Esophagus squamous epithelium (tissue), 5 donors: ENCODE measurements at places on chromosomes 3 and 15. TPM values are rescaled to one million over a fixed set of nuclear protein-coding genes. Genes with fewer than 3 reads are reported as not detected.

DNA sequence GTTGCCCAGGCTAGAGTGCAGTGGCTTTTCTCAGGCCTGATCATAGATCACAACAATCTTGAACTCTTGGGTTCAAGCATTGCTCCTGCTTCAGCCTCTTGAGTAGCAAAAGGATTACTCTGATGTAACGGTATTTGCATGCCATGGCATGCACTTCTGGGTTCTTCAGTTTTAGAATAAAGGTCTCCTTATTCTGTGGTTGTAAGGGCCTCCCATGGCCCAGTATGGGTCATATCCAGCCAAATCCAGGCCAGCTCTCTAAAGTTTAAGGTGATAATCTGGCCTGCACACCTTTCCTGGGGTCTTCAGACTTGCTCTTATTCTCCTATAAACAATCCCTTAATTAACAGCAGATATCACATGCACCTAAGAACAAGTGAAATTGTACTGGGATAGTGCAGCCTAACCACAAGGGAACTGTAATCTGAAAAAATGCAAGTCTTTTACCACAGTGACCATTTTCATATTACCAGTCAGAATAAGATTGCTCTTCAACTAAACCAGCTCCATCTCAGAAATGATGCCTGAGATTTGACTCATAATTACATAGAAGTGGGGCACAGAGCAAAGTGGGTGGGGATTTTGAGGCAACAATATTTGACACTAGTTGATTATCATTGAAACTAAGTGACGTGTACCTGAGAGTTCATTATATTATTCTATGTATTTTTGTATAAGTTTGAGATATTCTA is 25.4 kb downstream of the COMMD2 start:
- DNase-seq, result no peak

- DNase-seq, result no peak
Measured at GRCh38 chr3:157136647-157137387, 23.1 kb downstream of the CCNL1 start.

DNA sequence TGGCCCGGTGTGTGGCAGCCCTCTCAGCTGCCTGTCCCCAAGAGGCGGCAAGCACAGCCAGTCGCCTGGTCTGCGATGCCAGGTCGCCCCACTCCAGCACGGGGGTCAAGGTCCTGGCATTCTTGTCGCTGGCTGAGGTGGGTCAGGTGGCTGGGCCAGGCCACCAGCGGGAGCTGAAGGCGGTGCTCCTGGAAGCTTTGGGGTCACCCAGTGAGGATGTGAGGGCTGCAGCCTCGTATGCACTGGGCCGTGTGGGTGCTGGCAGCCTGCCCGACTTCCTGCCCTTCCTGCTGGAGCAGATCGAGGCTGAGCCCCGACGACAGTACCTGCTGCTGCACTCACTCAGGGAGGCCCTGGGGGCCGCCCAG is 20.8 kb downstream of the CAND2 start:
- no peak for DNase-seq

DNA sequence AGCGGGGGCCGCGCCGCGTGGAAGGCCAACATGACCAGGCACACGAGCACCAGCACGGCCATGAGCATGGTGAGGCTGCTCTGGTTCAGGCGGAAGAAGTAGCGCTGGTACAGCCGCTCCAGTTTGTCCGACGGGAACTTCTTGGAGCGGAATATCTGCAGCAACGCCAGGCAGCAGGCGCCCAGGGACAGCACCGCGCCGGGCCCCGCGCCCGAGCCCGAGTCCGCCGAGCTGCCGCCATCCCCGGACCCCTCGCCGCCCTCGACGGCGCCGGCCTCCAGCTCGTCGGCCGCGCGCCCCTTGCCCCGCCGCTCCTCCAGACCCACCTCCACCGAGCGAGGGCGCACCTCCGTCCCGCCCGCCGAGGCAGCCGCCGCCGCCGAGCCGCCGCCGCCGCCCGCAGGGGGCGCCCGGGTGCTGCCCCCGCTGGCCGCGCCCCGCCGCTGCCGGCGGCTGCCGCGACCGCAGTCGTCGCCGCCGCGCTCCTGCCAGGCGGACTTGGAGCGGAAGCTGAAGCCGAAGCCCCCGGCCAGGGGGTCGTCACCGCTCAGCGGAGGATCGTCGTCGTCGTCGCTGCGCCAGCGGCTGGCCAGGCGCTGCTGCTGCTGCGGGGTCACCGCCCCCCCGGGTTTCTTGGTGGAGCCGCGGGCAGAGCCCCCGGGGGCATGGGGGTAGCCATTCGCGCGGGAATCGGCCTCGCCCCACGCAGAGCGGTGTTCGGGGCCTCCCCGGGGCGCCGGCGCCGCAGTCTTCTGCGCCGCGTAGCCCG is 957 bp downstream of the ADCY5 start:
- DNase-seq, result no peak

- DNase-seq, result no peak
Measured at GRCh38 chr3:138097192-138098172, 17.9 kb downstream of the DZIP1L start.

DNA sequence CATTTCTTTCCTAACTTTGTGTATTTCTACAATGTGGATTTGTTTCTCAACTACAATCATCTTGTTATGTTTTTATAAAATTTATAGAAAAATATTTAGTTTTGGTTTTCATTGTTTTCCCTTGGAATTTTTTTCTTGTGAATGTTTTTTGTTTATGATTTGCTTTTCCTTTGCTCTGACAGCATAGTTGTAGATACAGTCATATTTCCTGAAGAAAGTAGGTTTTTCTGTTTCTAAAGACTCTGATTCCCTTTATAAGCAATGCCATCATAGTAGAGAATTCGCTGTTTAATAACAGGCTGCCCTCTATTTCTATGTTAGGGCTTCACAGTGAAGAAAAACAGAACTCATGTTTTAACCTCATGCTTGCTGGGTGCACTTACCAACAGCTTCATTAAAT is 482.3 kb downstream of the ZBBX start:
- no peak for DNase-seq

DNA sequence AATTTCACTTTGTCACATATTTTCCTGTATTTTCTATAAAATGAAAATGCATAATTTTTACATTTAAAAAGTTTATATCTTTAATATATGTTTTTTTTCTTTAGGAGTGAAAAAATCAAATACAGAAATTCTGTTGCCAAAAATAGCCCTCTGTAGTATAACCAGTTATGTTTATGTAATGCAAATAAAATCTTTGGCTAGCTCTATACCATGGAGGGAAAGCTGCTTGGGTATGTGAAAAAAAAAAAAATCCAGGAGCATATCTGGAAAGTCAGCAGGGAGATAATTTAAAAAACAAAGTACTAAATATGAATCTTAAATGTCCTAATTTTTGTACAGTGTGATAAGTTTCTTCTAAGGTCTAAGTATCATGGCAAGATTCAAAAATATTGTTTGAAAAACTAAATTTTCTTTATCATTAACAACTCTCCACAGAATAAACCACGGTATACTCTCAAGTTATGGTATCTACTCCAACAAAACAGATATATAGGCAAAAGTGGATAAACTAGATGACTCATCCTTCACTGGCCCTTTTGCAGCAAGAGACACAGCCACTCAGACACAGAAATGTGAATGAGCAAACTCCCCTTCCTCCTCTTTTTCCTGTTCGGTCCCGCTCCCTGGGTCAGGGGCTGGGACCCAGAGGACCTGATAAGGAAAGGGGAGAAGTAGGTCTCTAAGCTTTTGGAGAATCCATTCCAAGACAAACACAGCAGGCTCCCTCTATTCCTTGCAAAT is 66.6 kb downstream of the PDZRN3 start:
- no peak for DNase-seq

- no peak for DNase-seq
Measured at GRCh38 chr3:117524890-117525289, 815.3 kb downstream of the TUSC7 start.

DNA sequence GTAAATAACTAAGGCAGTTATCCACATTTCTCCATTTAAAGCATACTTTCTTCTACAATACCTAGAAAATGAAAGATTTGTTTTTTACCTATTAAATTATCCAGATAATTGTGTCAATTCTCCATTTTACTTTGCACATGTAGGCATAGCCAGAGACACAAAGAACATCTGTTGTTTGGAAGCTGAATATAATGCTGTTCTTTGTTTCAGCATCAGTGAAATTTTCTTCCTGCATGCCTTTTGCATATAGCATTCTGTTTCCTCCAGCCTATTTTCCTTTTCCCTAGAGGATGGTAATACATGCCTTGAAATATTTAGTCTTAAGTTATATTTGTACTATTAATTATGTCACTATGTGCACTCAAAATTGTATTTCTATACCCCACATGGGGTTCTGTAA is 233.7 kb downstream of the CNTN6 start:
- no peak for DNase-seq

GRCh38 chr3:30498587-30498967 is 107.8 kb upstream of the TGFBR2 start:
- DNase-seq, result no peak

DNA sequence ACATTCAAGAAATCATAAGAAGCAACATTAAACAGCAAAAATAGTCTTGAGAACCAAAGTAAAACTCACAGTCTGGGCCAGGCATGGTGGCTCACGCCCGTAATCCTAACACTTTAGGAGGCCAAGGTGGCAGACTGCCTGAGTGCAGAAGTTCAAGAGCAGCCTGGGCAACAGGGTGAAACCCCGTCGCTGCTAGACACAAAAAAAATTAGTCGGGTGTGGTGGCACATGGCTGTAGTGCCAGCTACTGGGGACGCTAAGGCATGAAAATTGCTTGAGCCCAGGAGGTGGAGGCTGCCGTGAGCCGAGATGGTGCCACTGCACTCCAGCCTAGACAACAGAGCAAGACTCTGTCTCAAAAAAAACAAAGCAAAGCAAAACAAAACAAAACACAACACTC is 117.7 kb upstream of the GOLGA6L6 start:
- DNase-seq, result no peak

Gene GRAMD1C
- total RNA-seq, result 4.4 TPM

DNA sequence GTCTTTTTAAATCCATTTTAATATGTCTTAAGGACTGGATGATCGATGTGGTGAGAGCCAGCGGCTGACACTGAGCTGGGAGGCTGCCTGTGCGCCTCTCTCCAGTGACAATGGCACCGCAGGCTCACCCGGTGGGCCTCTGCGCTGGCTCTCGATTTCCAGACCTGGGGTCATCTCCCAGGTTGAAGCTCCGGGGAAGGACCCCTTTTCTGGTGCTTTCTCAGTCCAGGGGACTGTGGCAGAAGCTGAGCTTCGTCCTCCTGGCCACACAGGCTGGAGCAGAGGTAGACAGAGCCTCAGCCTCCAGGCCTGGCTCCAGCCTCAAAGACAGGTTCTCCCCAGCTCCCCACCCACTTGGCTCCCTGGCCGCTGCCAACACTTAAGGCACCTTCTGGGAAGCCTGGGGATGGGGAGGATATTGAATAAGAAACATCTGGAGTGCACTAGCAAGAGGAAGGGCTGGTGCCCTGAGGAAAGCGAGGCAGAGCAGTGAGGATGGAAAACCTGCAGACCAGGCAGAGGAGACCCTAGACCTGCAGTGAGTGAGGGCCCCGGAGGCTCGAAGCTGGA is 154.2 kb upstream of the SMAD3 start:
- DNase-seq, result no peak

Gene PCSK6
- 13.8 TPM for total RNA-seq

DNA sequence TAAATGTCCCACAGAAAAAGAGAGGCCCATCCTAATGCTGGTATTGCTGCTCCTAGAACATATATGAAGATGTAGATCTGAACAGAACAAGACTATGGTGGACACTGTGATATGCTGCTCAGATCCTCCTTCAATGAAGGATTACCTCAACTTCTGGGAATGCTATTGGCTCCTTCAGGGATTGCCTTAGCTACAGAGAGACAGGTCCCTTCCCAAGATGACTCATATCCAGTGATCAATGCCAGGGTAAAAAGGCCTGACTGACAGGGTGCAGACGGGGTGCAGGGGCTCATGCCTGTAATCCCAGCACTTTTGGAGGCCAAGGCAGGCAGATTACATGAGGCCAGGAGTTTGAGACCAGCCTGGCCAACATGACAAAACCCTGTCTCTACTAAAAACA is 20.5 kb upstream of the STAG1 start:
- no peak for DNase-seq

DNA sequence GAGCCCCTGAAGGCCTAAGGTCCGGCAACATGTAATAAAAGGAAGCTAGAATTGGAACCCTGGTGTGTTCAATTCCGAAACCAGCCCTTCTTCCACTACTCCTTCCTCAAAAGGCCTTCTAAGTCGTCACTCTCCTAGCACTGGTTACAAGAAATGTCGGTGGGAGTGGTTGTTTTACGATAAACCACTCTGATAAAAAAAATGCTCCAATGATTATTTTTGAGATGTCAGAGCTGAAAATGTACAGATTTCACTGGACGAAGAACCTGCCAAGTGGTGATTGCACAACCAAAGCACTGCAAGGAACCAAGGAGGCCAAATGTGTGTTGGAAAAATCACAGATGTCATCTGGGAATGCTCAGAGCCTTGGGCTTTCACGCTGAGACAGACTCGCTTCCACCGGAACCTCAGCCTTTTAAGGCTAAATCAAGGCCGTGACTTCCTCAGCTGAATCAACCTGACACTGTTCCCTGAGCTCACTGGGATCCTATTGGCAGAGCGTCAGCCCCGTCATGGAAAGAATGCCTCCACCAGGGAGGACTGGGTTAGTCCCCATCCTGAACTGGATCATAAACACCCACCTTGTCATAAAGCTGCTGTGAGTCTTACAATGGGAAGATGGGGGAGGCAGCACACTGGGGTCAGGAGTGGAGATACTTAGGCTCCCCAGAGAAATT is 108.1 kb upstream of the THBS1 start:
- no peak for DNase-seq

DNA sequence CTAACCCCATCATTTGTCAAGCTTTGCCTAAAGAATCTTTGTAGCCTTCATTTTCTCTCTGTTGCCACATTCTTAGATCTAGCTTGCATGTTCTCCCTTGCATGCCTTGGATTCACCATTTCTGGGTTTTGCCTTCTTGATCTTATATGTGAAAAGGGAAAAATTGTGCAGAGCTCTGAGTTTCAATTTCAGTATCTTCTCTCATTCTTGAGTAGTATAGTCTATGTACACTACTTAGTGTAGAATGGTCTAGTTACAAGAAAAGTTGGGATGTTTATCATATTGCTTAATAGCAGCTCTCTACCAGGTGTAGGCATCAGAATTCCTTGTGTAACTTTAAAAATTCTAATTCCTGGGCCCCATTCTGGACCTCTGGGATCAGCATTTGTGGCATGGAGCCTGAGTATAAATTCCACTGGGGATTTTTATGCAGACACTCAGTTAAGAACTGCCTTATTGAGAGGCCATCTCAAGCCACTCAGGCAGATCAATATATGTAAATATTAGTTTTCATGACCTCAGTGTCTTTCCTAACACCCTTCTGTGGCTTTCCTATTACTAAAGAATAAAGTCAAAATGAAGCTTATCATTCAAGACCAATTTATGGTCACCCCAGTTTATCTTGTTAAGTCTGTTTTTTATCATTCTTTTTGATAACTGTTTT is 23.4 kb downstream of the GTF2E1 start:
- DNase-seq, result no peak

GRCh38 chr3:141998669-141999290 is 122.3 kb downstream of the ATP1B3 start:
- DNase-seq, result no peak

Gene RTP1
- total RNA-seq, result not detected

DNA sequence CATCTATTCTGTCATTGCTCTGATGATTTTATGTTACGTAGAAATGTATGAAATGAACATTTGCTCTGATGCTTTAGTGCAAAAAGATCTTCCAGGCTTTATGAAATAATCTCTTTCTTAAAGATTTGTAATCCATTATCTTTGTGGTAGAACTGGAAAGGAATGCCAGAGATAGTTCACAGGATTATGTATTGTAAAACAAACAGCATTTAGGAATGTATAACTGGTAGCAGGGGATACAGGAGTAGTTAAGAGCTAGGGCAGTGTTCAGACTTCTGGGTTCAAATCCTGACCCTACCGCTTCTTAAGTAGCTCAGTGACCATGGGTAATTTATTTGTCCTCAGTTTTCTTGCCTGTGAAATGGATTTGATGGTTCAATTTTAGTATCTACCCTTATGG is 429.8 kb upstream of the TPM1 start:
- no peak for DNase-seq

Gene KBTBD12
- not detected for total RNA-seq
